ENCODE measurements at places on chromosomes 11 and 22.

DNA sequence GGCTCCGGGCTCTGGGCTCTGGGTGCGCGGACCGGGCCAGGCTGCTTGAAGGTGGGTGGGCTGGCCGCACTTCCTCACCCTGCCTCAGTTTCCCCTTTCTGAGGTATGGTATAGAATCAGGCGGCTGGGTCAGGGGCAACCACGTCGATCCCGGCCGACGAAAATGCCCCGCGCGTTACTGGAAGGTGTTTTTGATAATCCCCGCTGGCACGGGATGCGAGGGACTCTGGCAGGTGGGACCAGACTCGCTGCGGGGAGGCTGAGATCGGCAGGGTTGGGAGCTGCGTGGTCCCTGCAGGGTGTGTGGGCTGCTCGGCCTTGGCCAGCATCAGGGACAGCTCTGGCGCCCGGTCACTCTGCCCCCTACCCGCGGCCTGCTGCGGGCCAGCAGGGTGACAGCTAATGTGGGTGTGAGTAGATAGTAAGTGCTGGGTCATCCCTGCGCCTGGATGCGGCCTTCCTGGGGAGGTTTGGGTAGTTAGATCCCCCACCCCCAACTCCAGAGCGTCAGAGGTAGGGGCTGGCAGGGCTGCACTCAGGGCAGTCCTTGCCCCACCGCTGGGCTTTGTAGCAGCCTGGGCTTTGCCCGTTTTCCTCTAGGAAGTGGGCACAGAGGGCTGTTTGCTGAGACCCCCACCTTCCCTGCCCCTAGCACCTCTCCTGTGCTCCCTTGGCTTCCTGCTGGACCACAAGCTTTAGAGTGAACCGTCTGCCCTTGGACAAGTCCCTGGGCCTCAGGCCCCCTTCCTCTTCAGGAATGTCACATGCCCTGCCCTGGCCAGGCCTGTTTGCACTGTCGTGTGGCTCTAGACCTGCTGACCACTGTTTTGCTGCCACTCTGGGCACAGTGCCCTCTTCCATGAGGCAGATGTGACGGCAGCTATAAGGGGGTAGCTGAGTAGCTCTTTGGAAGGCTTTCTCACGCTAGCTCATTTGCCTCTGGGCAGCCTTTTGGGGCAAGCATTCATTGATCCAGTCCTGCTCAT is 579 bp downstream of the TANGO2 start:
- no peak for DNase-seq

GRCh38 chr11:57244911-57245310 is 7.9 kb upstream of the APLNR start:
- no peak for DNase-seq

GRCh38 chr11:76962583-76963416 is 71.4 kb upstream of the B3GNT6 start:
- no peak for DNase-seq

DNA sequence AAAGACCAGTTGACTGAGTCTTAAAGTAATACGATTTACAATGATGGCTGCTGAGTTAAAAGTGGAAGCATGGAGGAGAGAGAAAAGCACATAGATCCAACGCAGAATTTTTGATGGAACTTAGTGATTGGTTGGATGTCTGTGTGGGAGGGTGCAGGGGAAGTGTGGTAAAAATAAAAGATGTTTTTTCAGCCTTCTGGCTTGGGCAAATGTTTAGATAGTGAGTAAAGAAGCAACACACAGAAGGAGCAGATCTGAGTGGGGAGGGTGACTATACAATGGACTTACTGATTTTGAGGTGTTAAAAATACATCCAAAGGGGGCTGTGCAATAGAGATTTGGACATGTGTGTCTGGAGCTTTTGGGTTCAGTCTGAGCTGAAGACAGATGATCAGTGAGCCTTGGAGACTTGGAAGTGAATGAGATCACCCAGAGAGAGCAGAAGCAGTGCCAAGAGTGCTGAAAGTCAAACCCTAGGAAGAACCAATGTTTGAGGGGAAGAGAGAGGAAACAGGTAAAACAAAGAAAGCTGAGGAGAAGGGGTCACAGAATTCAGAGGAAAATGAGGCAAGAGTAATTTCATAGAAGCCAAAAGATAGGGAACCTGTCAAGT is 8.6 kb downstream of the GRIA4 start:
- no peak for DNase-seq

DNA sequence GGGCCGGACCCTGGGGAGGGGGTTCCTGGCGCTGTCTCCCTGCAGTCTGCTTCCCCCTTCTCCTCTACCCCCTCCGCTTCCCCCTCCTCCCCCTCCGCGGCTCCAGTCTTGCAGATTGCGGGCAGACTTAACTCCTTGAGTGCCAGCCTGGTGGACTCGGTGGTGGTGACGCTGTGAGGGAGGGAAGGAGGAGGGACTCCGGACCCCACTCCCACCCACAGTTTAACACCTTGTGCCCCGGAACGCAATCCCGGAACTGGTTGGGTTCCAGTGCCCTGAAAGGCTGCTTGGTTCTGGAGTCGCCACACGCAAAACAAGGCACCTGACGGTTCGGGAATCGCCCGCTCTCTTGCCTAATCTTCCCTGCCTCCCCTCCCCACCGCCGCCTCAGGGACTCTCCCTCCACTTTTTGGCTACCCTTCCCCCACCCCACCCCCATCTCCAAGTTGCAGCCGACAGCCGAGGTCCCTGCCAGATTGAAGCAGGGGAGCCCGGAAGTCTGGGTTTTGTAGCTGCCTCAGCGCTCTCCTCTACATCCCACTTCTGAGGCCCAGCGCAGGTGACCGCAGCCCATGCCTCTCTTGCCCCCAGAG is 3.9 kb upstream of the BCL9L start:
- no peak for DNase-seq

DNA sequence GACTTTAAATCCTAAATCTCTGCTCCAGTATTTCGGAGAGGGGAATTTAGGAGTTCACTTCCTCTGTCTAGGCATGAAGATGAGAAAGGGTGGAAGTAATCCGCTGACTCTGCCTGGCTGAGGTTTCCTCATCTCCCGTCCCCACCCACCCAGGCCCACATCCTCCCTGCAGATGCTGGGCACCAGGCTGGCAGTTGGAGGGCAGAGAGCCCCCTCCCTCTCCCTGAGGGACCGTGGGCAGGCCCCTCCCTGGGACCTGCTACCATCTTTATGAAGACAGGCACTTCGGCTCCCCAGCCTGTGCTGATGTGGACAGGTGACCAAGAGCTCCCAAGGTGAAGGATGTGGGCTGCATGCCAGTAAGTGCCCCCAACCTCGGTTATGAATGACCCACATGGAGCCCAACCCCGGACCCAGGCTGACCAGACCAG is 6.7 kb downstream of the CASTOR1 start:
- DNase-seq: no peak

DNA sequence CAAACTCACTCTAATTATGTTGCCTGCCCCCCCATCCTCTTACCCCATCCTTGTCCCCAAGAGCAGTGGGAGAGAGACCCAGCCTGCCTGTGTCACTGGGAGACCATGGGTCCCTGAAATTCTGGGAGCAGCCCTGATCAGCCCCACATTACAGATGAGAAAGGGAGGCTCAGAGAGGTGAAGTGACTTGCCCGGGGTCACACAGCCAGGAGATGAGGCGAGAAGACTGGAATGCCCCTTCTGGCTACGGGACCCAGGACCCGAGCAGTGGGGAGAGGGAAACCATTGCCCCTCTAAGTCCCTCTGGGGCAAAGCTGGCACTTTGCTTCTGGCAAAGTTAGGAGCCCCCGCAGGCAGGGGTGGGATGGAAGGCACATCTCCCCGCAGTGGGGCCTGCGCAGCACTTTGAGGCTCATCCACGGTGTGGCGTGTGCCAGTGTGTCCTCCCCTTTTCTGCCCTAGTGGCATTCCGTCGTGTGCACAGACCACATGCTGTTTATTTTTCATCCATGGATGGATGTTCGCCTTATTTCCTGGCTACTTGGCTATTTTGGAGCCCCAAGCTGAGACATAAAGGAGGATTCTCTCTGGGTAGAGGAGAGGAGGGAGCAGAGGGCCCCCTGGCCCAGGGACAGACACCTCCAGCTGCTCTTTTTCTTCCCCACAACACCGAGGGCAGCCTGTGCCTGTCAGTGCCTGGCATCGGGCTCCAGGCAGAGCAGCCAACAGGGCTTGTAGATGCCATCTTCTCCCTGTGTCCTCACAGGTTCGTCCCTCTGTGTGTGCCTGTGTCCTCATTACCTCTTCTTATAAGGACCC is 3.7 kb upstream of the FGF3 start:
- DNase-seq: no peak

- DNase-seq: no peak
Observed at GRCh38 chr11:120186774-120187591, 23.8 kb upstream of the OAF start.

DNA sequence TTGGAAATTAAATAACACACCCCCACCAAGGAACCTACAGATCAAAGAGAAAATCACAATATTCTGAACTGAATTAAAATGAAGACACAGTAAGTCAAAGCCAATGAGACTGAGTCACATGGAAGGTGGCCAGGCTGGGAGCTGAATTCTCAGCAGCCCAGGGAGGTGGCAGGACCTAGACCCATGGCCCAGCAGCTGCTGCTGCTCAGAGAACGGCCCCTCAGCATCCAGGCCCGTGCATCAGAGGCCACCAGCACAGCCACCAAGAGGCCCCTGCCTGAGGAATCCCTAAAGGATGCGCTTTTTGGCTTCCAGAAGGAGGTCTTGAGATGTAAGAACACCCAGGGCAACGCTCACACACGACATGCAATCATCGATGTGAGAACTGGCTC is 35.0 kb downstream of the TBX1 start:
- DNase-seq: no peak

DNA sequence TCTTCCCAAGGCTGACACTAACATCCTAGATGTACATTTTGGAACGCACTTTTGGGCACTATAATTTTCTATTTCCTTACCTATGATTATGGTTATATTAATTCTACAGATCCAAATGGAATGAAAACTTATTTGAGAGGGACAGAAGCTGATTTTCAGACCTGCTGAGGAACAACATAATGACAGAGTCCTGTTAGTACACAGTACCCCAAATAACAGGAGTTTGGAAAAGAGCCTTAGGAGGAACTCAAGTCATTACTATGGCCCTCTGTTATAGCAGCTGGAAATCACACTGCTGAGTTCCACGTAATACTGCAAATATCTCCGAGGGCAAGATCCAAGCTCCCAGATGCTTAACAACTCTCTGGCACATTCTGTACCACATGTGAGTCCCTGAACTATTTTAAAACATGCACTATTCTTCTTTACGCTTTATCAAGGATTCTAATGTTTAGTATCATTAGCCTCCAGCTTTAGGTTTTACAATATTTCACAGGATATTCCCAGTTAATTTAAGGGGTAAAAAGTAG is 1027.7 kb upstream of the CCDC90B start:
- no peak for DNase-seq

- DNase-seq: no peak
Observed at GRCh38 chr11:4191031-4191571, 96.5 kb downstream of the RRM1 start.

DNA sequence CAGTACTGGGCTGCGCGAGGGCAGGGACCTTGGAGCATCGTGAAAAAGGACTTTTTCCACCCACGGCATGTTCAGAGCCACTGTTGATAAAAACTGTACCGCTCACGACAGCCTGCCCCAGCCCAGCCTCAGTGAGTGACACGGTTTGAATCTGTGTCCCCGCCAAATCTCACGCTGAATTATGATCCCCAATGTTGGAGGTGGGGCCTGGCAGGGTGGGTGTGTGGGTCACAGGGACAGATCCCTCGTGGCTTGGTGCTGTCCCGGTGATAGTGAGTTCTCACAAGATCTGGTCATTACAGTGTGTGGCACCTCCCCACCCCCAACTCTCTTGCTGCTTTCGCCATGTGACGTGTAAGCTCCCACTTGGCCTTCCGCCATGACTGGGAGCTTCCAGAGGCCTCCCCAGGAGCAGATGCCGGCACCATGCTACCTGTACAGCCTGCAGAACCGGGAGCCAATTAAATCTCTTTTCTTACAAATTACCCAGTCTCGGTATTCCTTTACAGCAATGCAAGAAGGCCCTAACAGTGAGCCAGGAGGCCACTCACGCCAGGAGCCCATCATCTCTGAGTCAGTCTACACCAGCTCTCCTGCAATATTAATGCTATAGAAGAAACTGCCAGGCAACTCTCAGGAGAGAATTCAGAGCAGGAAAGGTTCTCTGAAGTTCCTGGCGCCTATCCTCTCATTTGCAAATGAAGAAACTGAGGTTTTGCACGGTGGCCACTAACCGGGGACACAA is 1.3 kb downstream of the TOLLIP start:
- no peak for DNase-seq

DNA sequence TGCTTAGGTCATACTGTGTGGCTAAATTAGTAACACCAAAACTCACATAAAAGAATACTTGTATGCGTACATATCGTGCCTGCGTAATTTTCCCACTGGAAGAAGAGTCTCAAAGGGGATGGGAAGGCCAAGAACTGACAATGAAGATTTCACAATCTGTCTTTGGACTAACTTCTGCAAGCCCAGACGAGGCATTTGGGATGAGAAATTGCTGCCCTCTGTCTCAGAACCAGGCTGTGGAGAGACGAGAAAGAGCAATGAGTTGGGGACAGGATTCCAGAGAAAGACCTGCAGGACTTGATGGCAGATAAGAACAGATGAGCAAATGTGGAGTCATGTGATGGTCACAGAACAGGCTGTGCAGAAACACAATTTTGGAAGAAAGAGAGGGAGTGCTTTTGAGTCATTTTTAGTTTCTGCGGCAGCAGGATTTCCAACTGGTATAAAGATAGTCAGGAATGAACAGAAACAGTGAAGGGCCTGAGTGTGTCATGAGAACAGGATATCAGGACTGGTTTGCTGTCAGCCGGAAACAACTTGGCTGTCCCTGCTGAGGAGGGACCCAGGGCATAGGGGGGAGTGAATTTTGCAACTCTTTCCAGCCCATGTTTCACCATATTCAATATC is 82.7 kb upstream of the CTSC start:
- DNase-seq: no peak

GRCh38 chr22:38864361-38865191 is 7.4 kb downstream of the CBX6 start:
- no peak for DNase-seq

- no peak for DNase-seq
Observed at GRCh38 chr11:95605271-95605940, 184.2 kb downstream of the FAM76B start.

GRCh38 chr11:128904656-128905344 is 13.6 kb downstream of the KCNJ5 start:
- DNase-seq: no peak

DNA sequence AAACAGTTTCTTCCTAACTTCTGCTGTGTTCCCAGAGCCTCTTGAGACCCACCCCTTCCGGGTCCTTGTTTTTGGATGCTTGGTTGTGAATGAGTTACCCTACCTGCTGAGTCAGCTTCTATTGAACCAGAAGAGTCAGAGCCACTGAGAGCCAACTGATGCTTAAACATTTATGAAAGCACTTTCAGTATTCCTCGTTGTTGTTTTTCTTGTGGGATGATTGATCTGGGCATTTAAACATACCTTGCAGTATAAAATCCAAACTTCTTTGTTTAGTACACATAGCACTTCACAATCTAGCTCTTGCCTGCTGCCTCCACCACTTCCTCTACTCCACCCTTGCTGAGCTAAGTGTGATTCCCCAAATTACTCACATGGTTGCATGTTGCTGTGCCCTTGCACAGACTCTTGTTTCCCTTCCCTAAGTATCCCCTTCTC is 5.5 kb downstream of the PRSS23 start:
- DNase-seq: no peak

GRCh38 chr22:22666307-22667091 is 22.1 kb downstream of the GGTLC2 start:
- DNase-seq: no peak

Data from stimulated activated CD8-positive, alpha-beta memory T cell treated with anti-CD3 and anti-CD28 coated beads, Interleukin-15, amount 100 ng/mL, for 24 hours (primary cell).